NCI-H2029 treated with DMSO at 0.1 percent for 48 hours (cell line): ENCODE measurements at places on chromosomes 11 and 22.

DNA sequence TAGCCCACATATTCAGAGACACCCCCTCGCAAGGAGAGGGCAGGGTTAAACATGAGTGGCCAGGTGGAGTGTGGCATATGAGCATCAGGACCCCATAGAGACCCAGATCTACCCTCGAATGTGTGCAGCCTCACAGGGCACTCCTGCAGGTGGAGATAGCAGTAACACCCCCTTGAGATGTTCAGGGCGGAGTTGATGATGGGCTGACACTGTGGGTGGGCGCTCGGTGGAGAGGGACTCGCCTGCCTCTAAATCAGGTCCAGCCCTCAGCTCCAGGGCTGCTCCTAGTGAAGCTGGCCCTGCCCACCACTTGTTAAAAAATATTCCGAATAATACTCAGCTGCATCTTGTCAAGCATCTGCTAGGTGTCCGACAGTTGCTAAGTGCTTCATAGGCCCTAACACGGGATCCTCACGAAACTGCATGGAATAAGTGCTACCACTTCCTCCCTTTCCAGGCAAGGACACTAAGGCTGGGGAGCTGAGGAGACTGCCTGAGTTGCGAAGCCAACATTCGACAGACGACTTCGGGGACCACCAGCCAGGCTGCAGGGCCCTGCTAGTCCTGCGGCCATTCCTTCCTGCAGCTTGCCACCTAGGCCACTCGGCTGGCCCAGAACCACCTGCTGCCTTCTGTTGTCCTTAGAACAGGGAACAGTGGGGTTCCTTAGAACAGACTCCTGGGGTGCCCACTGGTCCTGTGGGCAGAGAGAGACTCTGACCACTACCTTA lies 74.0 kb upstream of the WNT11 start:
- no peak for DNase-seq

GRCh38 chr22:36514766-36515165 lies 7.9 kb upstream of the FOXRED2 start:
- DNase-seq, result no peak

DNA sequence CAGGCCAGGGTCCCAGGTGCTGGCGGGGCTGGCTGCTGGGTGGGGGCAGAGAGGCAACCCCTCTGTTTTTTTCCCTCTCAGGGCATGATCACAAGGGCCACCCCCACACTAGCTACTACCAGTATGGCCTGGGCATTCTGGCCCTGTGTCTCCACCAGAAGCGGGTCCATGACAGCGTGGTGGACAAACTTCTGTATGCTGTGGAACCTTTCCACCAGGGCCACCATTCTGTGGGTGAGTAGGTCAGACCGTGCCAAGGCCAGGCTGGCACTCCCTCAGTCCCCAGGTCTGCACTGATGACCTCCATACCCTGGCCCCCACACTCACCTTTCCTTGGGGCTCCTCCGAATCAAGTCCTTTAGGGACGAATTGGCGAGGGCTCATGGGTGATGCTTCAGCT lies 7.3 kb downstream of the TCN2 start:
- DNase-seq, result no peak

DNA sequence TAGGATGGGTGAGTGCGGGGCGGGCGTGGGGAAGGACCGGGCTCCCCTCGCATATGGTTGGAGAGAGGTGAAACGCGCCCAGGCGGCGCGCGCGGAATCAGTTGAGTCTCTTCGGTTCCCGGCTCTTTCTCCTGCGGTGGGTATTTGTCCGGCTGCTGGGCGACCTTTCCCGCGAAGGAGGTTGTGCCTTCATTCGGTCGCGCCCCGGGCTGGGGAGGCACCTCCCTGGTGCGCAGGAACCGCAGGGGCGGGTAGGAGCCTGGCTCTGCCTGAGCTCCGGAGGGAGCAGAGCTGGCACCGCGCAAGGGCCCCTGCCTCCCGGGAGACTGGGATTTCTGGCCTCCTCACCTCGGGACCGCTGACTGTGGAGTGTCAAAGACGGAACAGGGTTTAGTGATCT lies 27.5 kb downstream of the SAA4 start:
- DNase-seq, result no peak

DNA sequence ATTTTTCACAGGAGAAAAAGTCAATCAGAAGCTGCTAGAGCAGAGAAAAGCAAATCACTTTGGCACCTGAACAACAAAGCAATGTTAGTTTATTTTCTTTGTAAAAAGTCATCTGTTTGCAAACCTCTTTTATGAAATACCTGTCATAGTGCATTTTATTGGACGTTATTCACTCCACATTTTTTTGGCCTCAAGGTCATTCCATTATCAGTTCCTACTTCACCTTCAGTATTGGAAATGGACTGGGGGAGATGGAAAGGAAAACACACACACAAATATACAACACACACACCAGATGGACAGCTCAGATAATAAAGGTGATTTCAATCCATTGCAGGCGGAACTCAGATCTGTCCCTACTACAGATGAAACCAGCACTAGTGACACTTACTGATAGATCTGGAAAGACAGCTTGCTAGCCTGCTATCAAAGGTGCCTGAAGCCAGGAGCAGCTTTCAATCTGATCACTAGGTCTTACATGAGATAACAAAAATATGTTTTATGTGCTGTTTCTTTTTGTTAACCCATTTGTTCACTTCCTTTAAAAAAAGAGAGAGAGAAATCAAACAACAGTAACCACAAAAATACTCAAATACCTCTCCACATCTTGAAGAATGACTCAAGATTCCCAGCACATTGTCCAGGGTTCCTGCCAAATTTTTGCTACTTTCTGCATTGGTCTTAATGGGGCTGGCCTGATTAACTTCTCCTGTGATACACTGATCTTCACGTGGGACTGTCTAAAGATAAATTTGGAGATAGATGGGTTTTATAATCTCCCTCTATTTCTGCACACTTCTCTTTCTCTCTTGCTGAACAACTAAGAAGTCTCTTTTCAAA lies 844.3 kb upstream of the TENM4 start:
- no peak for DNase-seq

- no peak for DNase-seq
Measured at GRCh38 chr11:95486466-95486865, 255.5 kb upstream of the SESN3 start.

- no peak for DNase-seq
Measured at GRCh38 chr22:44862981-44863860, 110.8 kb downstream of the ARHGAP8 start.

GRCh38 chr22:41050883-41051282 lies 41.5 kb upstream of the EP300 start:
- DNase-seq, result no peak

GRCh38 chr11:68632802-68633201 lies 51.5 kb upstream of the GAL start:
- DNase-seq, result peak; percentile 6

DNA sequence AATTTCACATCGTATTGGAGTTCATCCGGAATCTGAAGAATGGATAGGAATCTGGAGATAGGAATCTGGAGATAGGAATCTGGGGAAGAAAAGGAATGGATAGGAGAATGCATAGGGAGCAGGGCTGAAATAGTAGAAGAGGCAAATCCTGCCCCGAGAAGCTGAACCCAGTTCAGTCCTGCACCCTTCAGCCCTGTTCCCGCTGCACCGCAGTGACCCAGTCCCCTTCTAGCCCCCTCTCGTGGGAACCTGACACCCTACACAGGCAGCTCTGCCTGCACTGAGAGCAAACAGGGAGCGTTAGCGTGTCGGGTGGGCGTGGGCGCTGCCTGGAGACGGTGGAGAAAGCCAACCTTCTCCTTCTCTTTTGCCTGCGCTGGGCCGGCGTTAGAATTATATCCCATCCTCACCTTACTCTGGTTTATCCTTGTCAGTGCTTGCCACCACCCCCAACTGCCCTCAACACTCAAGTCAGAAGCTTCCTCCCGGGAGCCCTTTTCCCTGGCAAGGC lies 1.0 kb upstream of the CCKBR start:
- no peak for DNase-seq

GRCh38 chr22:28506150-28506535 lies 173.5 kb downstream of the TTC28 start:
- no peak for DNase-seq

DNA sequence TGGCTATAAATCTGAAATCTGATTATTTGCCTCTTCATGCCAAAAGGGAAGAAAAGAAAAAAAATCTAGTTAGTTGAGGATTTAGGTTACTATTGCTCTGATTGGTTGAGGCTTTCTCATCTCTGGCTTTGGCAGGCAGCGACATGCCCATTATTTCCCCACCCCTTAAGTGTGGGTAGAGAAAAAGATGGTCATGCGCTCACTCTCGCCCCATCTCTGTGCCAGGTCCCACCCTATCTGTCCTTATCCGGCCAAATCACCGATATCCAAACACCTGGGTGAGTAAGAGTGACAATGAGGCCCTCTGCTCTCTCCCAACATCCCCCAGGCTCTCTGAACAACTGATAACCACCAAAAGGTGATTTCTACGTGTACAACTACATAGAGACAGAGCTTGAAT lies 31.2 kb upstream of the SNX19 start:
- DNase-seq, result no peak

DNA sequence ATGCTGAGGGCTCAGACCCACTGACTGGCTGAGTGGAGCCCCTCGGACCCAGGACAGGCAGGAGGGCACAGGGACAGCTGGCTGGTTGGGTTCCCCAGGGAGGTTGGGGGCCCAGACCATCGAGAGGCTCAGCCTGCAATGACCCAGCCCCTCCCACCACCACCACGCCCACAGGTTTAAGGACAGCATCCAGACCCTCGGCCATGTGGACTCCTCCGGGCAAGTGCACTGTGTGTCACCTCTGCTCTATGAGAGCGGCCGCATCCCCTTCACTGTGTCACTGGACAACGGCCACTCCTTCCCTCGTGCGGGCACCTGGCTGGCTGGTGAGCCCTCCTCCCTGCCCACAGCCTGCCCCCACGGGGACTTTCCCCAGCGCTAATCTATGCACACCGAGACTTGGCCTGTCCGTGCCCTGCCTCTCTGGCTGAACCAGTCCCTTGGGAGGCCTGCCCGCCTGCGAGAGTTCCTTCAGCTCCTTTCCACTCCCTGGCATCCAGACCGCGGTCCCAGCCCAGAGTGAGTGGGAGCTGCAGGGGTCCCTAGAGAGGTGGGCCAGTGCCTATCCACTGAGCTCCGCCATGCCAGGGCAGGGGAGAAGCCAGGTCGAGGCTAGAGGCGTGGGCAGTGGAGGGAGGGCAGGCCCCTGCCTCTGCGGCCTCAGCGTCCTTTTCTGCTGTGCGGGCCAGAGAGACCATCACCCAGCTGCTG lies 2.2 kb downstream of the SUSD2 start:
- DNase-seq, result no peak

DNA sequence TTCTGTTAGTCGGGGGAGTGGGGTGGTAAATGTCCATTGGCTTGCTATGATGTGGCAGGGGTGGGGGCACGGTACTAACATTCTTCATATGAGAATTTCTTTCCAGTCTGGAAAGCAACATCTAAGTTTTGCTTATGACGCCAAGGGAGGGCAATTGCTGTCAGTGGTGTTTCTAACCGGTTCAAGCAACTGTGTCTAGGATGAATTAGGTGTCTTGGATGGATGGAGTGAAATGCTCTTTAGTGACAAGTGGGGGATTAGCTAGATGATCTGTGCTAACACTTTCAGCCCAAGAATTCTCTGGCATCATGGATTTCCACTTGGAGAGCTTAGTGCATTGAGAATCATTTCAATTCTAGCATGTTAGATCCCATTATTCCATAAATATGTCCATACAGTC lies 262.6 kb upstream of the SORL1-AS1 start:
- DNase-seq, result no peak

- DNase-seq, result no peak
Measured at GRCh38 chr11:64661146-64661545, 61.9 kb downstream of the NRXN2 start.

DNA sequence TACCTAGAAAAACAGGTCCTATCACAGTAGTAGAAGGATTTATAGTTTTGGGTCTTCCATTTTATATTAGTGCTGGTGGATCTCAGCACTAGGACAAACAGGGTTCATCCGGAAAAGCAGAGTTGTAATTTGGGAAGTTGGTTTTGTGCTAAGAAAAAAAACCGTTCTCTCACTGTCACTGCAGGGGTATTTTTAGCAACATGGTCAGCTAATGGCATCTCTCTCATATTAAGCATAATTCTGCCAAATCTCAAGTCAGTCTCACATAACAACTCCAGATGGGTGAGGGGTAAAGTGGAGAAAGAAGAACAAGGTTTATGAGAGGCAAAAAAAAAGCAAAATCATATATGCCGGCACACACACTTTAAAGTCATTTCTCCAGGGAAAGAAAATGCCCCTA lies 51.6 kb upstream of the GDPD4 start:
- DNase-seq, result no peak

DNA sequence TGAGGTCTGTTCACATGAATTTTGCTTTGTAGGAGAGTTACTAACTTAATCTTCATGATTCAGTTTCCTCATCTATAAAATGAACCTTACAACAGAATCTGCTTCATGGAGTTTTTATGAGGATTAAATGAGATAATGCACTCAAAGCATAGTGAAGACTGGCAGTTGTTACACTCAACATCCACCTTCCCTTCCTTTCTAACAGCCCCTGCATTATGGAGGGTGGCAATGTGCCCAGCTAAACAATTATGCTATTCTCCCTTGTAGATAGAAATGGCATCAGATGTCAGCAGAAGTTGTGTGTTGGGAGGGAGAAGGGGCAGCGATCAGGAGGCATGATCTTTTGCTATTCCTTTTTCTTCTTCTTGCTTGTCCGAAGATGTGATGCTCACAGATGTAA lies 6.5 kb downstream of the POU2AF1 start:
- peak; percentile 71 for DNase-seq

DNA sequence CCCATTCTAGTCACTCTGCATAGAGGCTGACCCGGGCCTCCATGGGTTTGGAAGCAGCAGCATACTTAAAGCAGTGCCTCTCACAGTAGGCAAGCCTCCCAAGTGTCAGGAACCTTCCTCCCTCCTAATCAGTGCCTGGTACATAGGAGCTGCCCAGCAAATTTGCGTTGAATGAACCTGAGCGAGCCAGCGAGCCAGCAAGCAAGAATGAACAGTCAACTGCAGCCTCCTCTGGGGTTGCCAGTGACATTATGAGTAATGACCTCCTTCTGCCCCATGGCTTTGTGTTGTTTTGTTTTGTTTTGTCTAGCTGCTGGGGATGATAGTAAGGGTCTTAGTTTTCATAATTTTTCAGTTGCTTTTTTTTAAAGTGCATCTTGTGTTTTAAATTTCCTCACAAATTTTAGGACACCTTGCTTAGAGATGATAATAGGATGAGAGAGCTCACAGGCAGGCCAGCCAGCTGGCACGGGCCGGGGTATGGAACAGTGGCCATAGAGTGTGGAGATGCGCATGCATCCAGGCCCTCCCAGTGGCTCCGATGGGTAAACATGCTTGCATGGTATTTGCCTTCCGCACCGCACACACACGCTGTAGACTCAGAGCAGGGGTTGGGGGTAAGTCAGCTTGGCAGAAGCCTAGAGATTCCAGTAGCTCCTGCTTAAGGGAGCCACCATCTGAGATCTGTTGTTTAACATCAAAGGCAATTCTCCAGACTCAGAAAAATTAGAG lies 36.1 kb downstream of the TTC12 start:
- peak; percentile 40 for DNase-seq

- no peak for DNase-seq
Measured at GRCh38 chr22:48941903-48942575, 885.6 kb downstream of the BRD1 start.

GRCh38 chr22:46359362-46359761 lies 23.8 kb downstream of the TRMU start:
- DNase-seq, result no peak
